ENCODE measurements at places on chromosomes 5 and 9.

DNA sequence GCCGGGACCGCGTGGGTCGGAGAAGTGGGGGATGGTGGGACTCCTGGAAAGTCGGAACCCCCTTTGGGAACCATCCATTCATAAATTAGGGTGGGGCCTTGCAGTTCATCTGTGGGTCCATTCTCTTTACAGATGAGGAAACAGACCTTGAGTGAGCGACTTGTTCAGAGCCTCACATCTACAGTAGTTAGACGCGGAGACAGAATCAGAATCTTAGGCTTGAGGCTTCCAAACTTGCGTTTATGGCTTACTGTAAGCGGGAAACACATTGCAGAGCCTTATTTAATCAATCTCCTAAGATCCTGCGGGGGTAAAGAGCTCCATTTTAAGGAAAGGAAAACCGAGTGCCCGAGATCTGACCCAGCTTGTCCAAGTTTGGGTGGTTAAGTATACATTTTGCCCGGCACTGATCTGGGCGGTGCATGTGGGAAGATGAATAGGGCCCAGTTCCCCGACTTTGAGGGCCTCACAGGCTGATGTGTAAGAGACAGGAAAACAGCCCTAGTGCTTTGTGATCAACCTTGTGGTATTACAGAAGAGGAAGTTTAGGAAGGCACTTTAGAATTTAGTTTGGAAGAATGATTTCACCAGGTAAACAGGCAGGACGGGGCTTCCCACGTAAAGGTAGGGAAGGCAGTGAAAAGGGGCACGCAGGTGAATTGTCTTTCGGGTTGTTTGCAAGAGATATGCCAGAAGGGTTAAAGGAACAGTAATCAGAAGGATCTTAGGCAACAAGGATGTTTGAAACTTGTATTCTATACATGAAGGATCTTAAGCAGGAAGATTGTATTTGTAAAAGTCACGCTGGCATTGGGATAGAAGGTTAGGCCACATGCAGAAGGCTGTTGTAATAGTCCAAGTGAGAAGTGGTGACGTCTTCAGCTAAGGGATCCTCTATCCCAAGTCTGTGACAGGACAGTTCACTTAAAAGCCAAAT, 744 bp downstream of the TARS1 start:
- DNase-seq = no peak

GRCh38 chr5:67610186-67610912, 413.8 kb upstream of the CD180 start:
- no peak for DNase-seq

GRCh38 chr5:150694612-150695011, 6.2 kb downstream of the RBM22 start:
- no peak for DNase-seq

DNA sequence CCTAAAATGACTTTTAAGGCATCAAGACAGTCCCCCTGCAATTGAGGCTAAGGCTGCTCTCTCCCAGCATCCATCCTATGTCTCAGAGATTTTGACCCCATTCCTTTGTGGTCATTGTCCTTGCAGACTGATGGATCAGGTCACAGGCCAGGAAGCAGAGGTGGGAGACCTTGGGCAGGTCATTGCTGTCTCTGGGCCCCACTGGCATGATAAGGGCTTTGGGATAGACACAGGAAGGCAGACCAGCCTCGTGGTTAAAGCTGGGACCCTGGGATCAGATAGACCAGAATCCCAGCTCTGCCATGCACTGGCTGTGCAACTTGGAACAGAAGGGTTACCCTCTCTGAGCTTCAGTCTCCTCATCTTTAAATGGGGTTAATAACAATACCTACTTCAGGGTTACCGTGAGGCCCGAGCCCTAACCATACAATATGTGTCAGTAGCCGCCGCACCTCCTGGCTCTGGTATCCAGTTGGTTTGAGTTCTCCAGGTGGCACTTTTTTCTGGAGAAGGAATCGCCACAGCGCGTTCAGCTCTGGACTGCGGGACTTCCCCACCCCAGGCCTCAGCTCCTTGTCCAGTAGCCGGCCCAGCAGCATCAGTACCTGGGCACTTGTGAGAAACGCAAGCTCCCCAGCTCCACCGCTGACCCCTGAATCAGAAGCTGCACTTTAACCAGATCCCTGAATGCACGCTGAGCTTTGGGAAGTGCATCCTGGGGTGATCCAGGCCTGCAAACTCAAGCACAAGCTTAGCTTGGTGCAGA, 21.4 kb downstream of the LAMC3 start:
- DNase-seq = no peak

DNA sequence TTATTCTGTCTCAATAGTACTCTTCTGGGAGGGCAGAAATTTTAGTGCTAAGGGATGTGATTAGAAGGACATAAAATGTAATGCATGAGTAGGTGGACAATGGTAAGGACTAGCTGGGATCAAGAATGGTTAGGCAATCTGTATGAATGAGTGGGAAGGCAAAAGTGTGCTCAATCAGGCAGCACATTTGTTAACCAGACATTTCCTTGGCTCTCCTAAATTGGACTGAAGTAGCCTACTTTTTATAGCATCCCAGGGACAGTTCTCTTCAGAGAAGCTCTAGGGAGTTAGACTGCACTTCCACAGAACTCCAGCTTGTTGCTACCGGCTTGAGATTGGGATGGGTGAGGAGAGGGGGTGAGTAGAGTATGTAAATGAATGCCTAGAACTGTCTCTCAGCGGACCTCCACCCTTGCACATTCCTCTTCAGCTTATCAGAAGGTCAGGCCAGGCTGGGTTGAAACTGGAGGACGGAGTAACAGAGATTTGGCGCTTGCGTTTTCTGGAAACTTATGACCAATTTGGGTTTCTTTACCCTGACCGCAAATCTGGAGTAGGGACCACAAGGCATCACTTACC, 19.0 kb upstream of the ARL14EPL start:
- no peak for DNase-seq

DNA sequence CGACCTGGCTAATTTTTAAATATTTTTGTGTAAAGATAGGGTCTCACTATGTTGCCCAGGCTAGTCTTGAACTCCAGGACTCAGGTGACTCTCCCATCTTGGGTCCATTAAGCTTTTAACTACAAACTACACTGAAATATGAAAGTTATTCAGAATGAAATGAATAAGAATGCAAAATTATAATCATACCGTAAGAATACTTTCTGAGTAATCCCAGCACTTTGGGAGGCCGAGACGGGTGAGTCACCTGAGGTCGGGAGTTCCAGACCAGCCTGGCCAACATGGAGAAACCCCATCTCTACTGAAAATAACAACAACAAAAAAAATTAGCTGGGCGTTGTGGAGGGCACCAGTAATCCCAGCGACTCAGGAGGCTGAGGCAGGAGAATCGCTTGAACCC, 1.1 kb upstream of the ORM1 start:
- DNase-seq = no peak

DNA sequence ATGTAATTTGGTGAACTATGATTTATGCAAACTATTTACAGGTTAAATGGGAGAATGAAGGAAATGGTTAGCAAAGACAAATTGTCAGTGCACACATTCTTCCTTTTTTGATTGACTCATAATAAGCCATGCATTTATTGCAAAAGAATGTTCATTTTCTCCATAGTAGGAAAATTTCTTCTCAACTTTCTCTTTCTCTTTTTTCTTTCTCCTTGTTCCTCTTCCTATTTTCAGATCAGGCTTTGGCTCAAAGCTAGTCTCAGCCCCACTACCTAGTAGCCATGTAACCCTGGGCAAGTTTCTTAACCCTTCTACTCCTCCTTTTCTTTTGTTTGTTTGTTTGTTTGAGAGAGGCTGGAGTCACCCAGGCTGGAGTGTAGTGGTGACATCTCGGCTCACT, 156.6 kb downstream of the PIK3R1 start:
- DNase-seq = no peak

- DNase-seq = no peak
Observed at GRCh38 chr9:101711330-101711941, 27.0 kb downstream of the GRIN3A start.

DNA sequence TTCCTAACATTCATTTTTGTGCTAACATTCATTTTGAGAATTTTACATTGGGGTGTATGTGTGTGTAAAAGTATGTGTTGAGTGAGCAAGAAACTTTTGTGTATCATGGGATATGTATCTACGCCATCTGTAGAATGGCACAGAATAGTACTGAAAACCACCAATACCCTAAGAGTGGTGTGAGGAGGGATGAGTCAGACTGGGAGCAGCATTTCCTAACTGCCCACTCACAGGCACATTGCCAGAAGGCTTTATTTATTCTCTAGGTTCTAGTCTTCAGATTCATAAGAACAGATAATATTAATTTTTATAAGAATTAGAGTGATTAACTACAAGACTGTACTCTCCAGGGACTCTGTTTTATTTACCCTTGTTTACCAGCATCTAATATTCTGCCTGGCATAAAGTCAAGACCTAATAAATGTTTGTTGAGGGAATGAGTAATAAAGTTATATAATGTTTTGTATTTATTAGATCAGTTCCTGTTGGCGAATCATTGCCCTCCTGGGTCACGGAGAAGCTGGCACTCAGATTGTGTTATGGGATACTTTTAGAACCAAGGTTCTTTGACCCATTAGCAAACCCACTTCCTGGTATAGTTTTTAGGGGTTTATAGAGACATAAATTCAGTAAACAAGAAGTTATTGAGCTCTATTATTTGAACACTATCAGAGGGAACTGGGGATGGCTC, 159.1 kb upstream of the PPP2R2B start:
- no peak for DNase-seq

DNA sequence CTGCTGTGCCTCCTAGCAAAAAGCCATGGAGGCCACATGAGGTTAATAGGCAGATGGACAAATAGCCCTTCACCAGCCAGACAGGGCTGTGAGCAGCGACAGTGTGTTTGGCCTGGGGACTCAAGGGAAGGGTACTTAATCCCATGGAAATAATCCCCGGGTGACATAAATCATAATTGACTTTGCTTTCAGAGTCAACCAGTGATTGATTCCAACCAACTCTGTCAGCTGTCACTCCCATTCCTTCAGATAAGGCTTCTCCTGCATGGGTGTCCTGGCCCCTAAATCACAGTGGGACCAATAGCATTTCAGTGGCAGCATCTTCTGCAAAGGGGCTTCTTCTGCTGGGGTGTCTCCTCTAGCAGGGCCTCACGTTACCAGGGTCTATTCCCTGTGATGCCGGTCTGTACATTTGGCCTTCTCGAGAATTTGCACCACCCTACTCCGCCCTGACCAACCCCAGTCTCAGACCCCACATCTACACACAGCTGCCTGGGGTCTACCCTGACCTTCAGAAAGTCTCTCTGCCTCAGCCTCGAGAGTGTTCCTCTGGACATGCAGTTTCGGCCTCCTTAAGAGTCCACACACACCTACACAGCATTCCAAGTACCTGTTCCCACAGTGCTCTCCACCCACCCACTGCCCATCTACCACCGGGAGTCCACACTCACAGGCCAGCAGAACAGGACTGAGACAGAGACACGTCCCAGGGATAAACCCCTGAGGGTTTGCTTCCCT, 3.7 kb downstream of the CLTB start:
- DNase-seq = no peak

GRCh38 chr9:106632621-106633020, 230.3 kb upstream of the ZNF462 start:
- DNase-seq = no peak

- DNase-seq = no peak
Observed at GRCh38 chr9:38054653-38055052, 14.4 kb downstream of the SHB start.

DNA sequence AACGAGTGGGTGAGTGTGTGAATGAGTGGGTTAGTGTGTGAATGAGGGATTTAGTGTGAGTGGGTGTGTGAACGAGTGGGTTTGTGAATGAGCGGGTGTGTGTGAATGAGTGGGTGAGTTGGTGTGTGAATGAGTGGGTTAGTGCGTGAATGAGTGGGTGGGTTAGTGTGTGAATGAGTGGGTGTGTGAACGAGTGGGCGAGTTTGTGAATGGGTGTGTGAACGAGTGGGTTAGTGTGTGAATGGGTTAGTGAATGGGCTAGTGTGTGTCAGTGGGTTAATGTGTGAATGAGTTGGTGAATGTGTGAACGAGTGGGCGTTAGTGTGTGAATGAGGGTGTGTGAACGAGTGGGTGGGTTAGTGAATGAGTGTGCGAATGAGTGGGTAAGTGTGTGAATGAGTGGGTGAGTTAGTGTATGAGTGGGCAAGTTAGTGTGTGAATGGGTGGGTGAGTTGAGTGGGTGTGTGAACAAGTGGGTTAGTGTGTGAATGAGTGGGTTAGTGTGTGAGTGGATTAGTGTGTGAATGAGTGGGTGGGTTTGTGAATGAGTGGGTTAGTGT, 39.6 kb downstream of the NKD2 start:
- DNase-seq = no peak

DNA sequence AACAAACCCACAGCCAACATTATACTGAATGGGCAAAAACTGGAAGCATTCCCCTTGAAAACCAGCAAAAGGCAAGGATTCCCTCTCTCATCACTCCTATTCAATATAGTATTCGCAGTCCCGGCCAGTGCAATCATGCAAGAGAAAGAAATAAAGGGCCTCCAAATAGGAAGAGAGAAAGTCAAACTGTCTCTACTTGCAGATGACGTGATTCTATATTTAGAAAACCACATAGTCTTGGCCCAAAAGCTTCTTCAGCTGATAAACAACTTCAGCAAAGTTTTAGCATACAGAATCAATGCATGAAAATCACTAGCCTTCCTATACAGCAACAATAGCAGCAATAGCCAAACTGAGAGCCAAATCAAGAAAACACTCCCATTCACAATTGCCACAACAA, 333.7 kb upstream of the EDIL3 start:
- DNase-seq = no peak

GRCh38 chr5:178564397-178564796, 25.8 kb downstream of the COL23A1 start:
- no peak for DNase-seq

- no peak for DNase-seq
Observed at GRCh38 chr9:124805186-124805585, 28.3 kb downstream of the OLFML2A start.

DNA sequence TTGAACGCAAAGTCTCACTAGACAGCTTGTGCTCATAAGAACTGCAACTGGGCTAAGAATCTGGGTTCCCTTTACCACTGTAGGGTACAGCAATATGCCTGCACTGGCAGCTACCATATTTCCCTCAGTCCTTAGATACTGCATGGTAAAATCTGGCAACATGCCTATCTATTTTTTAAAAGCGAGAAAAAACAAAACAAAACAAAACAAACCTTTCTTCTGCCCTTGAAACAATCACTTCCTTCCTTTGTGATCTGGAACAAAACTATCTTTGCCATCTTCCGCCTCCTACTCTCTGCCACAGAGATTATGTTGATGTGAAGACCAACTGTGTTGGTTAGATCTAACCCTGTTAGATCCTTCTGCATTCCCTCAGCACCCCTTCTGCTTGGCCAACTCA, 242.9 kb downstream of the EBF1 start:
- DNase-seq = no peak

All from stimulated activated CD4-positive, alpha-beta T cell treated with anti-CD3 and anti-CD28 coated beads, TNF-alpha, amount 100 ng/mL, for 1 hour (primary cell).